Endothelial cell (in vitro differentiated cells): ENCODE measurements at places on chromosomes 2 and 18.

DNA sequence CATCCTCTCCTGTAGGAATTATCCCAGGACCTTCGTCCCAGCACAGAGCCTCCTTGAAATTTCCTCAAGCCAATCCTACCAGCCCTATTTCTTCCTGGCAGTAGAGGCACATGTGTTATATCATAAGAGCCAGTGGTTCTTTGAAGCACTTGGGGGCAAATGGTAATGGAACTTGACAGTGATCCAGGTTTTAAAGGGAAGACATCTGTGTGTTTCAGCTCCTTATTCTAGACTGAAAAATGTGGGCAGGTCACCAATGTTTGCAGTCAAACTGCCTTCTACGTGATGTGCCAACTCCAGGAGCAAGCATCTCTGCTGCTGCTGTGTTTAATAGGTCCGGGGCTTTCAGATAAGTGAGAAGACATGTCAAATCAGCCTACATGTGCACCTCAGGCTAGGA lies 157.1 kb downstream of the GALNT14 start:
- DNase-seq = no peak

GRCh38 chr18:74788657-74789056 lies 191.0 kb downstream of the ZNF407 start:
- no peak for DNase-seq

DNA sequence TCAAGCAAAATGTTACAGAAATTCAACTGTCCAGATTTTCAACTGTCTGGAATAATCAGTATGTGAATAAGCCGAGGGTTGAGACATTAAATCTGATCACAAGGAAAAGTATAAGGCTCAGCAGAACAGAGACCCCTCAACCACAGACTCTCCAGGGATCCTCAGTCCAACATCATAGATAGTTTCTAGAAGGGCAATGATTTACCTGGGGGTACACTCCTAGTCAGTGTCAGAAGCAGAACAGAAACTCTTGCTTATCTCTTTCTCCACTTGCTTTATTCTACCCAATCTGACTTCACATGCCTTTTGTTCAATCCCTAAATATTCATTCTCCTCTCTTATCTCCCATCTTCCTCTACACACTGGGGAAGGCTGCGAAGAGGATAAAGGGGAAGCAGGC lies 36.4 kb downstream of the ICOS start:
- DNase-seq = no peak

GRCh38 chr2:215707608-215708007 lies 271.7 kb upstream of the FN1 start:
- DNase-seq = no peak

GRCh38 chr2:25606892-25607291 lies 66.5 kb downstream of the DTNB start:
- no peak for DNase-seq
